ENCODE measurements at places on chromosomes 12 and 14.

DNA sequence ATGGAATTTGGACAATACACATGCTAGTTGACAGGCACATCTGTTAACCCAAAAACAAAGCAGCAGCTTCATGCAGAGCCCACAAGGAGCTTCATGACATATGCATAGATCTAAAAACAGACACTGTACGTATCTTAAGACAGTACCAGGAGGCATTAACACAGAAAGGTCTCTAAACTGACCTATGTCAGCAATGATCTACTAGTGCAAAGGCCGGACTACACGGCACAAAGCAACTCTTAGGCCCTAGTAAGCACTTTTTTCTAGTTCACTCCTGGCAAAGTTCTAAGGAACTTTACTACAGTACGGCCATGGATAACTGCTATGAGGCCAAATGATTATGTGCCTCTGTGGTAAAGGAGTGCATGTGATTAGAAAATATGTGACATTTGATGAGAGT, 8.4 kb upstream of the KANSL2 start:
- ATAC-seq: no peak

DNA sequence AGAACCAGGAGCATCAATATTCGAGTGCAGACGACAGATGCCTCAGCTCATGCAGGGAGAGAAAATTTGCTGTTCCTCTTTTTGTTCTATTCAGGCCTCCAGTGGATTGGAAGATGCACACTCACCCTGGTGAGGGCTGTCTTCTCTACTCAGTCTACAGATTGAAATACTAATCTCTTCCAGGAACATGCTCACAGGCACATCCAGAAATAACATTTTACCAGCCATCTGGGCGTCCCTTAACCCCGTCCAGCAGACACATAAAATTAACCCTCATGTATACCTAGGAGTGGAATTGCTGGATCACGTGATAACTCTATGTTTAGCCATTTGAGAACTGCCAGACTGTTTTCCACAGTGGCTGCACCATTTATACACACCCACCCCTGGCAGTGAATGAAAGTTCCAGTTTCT, 4.5 kb upstream of the OAS2 start:
- ATAC-seq: no peak

- peak; percentile 90 for ATAC-seq
Observed at GRCh38 chr12:89160716-89161123, 191.6 kb downstream of the DUSP6 start.

GRCh38 chr14:97428808-97429440, 631.7 kb downstream of the VRK1 start:
- no peak for ATAC-seq

- ATAC-seq: no peak
Observed at GRCh38 chr12:54431911-54432814, 13.1 kb upstream of the ITGA5 start.

DNA sequence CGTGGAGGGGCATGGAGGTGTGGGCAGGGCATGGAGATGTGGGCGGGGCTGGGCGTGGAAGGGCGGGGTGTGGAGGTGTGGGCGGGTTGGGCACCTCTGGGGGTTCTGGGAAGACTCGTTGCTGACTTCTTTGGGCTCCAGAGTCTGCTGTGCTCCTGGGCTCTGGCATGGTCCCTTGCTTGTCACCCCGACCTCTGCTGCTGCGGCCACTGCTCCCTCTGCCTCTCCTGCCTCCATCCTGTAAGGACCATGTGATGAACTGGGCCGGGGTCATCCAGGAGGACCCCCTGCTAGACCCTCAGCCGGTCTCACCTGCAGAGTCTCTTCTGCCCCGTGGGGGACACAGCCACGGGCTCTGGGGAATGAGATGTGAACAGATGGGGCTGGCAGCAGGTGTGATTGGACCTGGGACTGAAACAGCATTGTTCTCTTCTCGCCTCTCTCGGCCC, 15.3 kb downstream of the NOC4L start:
- ATAC-seq: no peak

DNA sequence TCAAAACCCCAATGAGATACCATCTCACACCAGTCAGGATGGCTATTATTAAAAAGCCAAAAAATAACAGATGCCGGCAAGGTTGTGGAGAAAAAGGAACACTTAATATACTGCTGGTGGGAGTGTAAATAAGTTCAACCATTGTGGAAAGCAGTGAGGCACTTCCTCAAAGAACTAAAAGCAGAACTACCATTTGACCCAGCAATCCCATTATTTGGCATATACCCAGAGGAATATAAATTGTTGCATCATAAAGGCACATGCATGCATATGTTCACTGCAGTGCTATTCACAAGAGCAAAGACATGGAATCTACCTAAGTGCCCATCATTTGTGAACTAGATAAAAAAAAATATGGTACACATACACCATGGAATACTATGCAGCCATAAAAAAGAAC, 59.9 kb downstream of the MGST1 start:
- no peak for ATAC-seq

DNA sequence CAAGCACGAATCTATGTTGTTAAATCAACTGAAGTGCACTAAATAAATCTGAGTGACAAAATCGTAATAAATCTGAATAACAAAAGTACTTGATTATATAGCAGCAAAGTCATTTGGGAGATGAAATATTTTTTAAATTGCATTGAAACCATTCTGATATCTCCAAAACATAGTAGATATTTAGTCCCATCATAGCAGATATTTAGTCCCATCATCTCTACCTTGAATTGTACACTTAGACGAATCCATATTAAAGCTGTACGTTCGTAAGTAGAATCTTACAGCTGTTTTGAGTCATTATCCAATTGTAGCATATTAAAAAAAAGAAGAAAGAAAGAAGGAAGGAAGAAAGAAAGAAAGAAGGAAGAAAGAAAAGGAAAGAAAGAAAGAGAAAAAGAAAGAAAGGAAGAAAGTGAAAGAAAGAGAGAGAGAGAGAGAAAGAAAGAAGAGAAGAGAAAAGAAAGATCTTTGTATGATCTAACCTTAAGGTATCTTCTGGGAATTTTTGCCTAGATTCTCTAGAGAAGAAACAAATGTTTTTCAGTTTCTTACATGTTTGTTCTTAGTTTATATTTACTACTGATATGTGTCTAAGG, 2.6 kb downstream of the DCN start:
- peak; percentile 13 for ATAC-seq

- peak; percentile 52 for ATAC-seq
Observed at GRCh38 chr12:101040936-101041335, 169.1 kb downstream of the SLC5A8 start.

- no peak for ATAC-seq
Observed at GRCh38 chr12:58233886-58234285, 292.5 kb downstream of the ATP23 start.

DNA sequence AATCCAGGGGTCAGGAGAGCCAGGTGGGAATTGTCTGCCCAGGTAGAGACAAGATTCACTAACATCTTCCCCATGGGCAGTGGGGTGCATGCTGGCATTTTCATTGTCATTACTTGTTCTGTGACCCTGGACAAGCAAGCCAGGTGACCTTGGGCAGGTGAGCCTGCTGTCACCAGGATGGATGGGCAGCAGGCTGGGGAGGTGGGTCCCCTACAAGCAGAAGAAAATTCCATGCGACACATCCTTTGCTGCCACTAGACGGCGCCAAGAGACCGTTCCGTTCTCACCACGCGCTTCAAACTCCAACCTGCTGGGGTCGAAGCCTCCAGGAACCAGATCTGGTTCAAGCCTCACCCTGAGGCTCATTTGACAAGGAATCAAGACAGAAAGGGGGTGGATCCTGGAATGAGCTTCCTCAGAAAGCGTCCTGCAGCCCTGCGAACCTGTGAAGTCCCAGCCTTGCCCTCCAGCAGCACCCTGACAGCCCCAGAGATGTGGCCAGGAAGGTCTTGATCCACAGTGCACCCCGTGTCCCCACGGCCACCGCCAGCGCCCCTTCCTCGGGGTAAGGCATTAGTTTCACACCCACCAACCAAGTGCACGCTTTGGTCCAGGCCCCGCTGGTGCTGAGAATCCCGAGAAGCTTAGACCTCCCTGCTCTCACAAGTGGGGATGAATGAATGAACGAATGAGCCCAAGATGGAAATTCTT, 3.2 kb upstream of the DYNC1H1 start:
- peak; percentile 53 for ATAC-seq

GRCh38 chr14:53034688-53035230, 83.9 kb upstream of the FERMT2 start:
- no peak for ATAC-seq

- ATAC-seq: no peak
Observed at GRCh38 chr12:114414866-114415524, 9.1 kb upstream of the TBX5 start.

DNA sequence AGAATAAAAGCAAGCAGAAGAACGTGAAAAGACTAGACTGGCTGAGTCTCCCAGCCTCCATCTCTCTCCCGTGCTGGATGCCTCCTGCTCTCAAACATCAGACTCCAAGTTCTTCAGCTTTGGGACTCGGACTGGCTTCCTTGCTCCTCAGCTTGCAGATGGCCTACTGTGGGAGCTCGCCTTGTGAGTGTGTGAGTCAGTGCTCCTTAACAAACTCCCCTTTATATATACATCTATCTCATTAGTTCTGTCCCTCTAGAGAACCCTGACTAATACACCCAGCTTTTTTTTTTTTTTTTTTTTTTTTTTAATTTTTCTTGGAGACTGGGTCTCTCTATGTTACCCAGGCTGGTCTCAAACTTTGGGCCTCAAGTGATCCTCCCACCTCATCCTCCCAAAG, 46.9 kb downstream of the ACTN1 start:
- no peak for ATAC-seq

DNA sequence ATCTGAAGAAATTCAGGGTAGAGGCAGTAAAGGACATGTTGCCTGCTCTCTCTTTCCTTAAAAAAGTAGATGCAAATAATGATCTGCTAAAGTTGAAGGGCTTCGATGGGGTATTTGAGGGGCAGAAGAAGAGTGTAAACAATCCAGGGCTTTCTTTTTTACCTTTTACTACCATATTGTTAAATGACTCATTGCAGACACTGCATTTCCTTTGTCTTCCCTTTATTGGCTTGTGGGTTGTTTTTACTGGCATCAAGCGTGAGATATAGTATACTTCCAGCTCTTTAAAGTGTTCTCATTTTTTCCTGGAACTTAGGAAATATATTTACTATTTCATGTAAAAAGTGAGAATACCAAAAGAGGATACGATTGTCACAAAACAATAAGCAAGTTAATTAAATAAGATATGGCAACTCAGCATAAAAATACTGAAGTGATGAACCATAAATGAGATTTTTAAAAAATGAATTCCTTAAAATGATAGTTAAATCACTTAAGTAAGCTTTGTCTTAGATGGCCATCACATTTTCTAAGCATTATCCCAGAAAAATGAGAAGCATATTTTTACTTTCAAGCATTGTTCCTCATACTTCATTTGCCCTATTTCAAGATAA, 72.3 kb upstream of the KRAS start:
- ATAC-seq: no peak

DNA sequence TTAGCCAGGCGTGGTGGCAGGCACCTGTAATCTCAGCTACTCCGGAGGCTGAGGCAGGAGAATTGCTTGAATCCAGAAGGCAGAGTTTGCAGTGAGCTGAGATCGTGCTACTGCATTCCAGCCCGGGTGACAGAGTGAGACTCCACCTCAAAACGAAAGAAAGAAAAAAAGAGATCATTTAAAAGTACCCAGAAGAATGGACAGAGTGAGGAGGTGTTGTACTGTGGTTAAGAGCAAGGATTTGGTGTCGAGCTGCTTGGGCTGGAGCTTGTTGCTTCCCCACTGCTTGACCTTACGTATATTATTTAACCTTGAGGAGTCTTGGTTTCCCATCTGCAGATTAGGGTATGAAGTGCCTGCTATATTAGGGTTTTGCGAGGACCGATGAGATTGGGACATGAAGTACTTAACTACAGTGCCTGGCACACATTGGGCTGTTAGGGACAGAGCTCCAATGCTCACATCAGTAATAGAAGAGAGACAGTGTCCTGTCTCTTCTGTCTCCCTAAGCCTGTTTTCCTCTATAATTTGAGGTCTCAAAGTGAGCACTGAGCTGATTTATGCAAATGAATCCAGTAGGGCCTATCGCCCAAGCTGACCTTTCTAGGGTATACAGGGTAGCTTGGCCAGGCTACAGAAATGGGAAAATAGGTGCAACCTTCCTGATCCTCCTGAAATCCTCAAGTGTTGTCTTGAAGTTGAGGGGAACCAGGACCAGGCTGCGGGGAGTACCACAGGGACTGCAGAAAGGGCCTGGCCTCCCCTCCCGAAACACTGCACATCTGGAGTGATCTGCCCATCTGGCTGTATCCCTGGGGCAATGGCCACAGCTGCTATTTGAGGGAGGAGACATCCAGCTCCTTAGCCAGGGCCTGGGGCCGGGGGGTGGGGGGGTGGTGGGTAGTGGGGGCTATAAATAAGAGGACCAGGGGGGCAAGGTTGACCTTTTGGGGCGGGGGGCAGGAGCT, 8.6 kb upstream of the HDAC7 start:
- ATAC-seq: peak; percentile 19

DNA sequence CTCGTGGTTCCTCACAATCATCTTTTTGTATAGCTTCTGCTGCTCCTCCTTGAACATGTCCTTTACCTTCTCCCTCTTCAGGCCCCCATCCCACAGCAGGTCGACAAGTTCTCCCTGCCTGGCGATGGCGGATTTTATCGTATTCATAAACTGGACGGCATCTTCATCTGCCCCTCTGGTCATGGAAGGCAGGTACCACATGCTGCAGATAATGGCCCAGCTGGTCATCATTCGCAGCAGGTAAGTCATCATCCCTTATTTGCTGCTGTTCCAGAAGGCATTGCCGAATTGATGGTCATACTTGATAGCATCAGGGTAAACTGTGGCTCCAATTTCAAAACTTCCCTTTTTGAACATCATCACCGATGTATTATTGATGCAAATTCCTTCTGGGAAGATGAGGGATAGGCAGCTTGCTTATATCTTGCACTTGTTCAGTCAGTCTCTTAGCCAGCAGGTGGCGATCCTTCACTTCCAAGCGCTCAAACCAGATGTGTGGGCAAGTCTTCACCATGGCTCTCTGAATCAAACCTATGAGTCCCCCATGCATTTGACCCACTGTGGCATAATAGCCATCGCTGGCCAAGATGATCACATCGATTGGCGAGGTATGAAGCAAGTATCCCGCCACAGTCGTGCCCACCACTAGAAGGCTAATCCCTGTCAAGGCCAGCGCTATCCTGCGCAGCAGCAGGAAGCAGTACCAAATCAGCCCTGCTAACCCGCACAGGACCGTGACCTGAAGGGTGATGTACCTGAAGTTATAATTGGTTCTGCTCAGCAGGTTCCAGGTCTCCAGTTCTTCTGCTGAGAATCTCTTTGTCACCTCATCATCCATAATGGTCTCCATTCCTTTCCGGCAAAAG, 381.5 kb upstream of the STXBP6 start:
- ATAC-seq: no peak

GRCh38 chr12:29921307-29921706, 137.6 kb upstream of the TMTC1 start:
- no peak for ATAC-seq

- ATAC-seq: peak; percentile 43
Observed at GRCh38 chr12:14111230-14111865, 129.9 kb upstream of the GRIN2B start.

DNA sequence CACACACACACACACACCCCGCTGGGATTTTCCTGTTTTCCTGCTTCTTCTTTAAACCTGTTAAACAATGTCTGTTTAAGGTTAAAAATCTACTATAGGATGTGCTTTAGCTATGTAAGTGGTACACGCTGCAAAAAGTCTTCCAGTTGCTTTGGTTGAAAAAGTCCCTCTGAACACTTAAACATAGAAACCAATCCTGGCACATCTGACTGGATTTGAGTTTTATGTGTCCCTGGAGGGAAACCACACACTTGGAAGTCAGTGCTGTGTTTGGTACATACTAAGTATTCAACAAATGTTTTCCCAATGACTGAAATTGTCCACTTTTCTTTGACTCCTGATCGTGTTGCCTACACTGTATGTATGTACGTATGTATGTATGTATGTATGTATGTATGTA, 22.0 kb downstream of the CFL2 start:
- no peak for ATAC-seq

GRCh38 chr12:42278128-42278510, 40.1 kb upstream of the YAF2 start:
- ATAC-seq: no peak

Measured in SK-N-SH treated with all-trans-retinoic acid at 6 μM for 48 hours (cell line).